ENCODE measurements at places on chromosomes 1 and 21.
A peak's percentile ranks its signal among the peaks of the same experiment; 100 is the strongest.

DNA sequence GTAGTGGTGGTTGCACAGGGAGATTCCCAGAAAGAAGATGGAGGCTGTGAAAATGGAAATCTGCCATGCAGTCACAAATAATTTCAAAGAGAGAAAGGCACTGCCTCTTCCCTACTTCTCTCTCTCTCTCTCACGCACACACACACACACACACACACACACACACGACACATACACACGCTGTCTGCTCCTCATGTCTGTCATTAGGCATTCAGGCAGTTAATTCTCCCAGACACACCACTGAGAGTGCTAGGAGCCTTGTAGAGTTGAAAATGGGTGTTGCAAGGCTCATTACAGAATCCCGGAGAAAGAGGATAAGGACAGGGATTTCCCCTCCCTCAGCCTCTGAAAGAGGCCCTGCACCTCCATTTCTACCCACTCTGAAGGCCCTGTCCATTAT is 47.8 kb upstream of the LRRN2 start:
- DNase-seq: no peak

GRCh38 chr1:204923626-204924012 is 53.0 kb downstream of the NFASC start:
- DNase-seq: no peak

- DNase-seq: no peak
Observed at GRCh38 chr1:203584035-203584434, 42.6 kb upstream of the ATP2B4 start.

DNA sequence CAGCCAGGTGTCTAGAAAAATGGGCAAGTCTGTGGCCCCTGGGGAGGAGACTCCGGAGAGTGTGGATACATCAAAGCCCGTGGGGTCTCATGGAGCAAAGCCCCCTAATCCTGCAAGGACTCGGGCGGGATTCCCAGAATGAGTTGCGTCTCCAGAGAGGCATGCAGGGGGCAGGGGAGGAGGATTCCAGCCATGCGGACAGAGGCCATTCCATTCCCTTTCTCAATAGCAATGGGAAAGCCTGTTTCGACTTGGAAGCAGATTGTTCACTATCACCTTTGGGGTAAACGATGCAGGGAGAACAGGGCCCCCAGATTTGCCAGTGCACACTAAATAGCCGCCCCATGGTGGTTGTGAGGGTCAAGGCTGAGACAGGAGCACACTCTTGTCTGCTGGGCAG is 15.4 kb upstream of the PRDM15 start:
- no peak for DNase-seq

DNA sequence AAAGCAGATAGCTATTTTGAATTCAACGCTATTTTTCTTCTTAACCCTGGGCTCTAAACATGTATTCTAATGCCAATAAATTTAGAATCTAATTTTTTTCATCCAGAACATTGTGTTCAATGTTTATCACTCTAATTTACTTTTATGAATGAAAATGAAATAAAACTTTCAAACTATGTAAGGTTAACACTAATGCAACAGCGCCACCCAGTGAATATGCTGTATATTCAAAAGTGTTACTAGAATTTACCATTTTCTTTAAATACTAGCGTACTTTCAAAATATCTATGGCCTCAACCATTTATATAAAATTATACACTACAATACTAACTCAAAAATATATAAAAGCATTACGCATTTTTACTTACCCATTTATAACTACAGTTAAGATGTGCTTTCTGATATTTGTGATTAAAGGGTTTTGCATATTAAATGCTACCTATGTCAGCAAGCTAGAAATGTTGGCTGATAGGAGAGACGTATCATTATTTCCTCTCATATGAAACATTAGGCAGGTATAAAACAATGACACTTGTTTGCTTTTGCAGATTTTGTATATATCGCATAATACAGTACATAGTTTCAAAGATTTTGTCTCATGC is 5.9 kb upstream of the NUF2 start:
- DNase-seq: peak; percentile 24

GRCh38 chr21:33123374-33124123 is 53.6 kb downstream of the OLIG1 start:
- DNase-seq: no peak

GRCh38 chr1:226001963-226002666 is 3.0 kb upstream of the SDE2 start:
- no peak for DNase-seq

GRCh38 chr1:26861889-26862378 is 1.0 kb upstream of the SFN start:
- no peak for DNase-seq

DNA sequence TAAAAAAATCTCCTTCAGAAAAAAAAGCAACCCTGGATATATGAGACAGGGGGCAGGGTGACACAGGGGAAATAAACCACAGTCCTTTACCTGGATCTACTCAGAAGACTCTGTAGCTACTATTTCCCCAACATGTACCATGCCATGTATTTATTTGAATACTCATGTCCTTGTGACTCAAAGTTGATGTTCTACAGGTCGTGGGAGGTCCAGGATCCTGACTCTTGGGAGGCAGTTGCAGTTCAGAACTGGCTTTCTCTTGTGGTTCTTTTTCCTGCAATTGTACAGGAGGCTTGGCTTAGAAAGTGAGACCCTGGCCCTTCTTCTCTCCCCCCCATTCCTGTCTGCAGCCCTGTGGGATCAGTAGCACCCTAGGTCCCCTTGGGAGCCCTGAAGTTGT is 5.8 kb upstream of the IL24 start:
- DNase-seq: no peak

- DNase-seq: no peak
Observed at GRCh38 chr1:211761400-211761799, 69.2 kb downstream of the LPGAT1 start.

GRCh38 chr1:37434292-37435225 is 39.8 kb upstream of the ZC3H12A start:
- DNase-seq: peak; percentile 69

GRCh38 chr1:90989990-90990389 is 31.8 kb downstream of the ZNF644 start:
- no peak for DNase-seq

DNA sequence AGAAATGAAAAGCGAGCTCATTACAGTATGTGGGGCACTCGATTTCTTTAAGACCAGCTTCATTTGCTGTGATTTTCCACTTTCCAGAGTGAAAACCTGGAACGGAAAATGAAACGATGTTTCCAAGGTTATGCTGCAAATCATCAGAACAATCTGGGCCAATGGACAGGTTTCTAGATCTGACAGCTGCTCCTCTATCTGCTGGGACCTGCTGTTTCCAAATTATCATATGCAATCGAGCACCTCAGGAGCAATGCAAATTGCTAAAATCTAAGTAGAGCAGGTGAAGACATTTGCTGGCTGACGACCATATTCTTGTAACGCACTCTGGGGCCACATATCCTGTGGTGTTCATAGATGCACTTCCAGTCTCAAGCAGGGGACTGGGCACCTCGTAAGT is 39.7 kb upstream of the TIAM1 start:
- DNase-seq: no peak

GRCh38 chr1:2232255-2232915 is 4.3 kb downstream of the SKI start:
- no peak for DNase-seq

GRCh38 chr1:18256282-18257235 is 149.0 kb downstream of the IGSF21 start:
- DNase-seq: no peak

GRCh38 chr1:25037174-25038074 is 107.3 kb upstream of the RUNX3 start:
- DNase-seq: no peak

DNA sequence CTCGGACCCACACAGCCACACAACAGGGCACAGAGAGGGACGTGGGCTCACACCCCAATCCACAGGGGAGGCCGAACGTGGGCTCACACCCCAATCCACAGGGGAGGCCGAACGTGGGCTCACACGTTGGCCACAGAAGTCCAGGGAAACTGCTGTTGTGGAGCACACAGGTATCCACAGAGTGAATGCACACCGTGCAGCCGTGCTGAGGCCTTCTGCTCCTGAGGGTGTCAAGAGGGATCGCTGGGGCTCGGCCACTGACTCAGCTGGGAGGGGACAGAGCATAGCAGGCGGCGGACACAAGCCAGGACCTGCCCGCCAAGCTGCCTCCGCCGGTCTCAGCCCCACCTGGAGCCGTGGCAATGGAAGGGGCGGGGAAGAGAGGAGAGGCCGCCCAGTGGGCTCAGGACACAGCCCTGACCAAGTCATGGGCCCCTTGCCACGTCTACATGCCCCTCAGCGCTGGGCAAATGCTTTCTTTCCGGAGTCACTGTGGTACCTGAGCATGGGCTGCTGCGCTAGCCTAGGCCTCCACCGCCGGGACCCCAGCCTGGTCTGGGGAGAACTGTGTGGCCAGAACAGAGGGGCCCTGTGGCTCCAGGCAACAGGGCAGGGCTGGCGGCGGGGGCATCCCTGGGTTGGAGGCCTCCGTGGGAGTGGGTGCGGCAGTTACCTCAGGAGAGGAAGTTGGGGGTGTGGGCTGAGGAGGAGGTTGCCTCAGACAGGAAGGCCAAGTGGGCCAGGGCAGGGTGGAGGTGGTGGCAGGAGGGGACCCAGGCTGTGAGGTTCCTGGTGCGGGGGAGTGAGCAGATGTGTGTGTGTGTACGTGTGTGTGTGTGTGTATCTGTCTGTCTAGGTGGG is 1.2 kb downstream of the SYTL1 start:
- peak; percentile 36 for DNase-seq

DNA sequence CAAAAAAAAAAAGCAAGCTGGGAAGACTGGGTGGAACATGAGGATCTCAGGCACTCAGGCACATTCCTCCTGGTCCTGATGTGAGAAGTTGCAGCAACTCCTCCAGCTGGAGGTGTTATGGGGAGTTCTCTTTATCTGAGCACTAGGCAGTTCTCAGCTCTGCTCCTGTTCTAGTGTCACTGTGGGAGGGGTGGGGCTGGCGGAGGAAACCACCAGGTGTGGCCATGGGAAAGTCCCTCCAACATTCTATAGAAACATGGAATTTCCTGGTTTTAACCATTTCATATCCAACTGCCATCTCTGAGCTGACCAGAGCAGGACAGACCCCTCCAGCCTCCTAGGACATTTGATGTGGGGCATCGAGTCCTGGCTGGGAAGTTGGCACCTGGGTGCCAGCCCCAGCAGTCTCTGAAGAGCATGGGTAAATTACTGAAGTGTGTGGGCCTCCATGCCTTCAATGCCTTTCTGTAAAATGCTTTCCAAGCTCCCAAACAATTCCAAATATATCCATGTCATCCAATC is 804 bp upstream of the IKBKE start:
- DNase-seq: no peak

- DNase-seq: no peak
Observed at GRCh38 chr1:207857447-207857846, 53.5 kb downstream of the CD34 start.

DNA sequence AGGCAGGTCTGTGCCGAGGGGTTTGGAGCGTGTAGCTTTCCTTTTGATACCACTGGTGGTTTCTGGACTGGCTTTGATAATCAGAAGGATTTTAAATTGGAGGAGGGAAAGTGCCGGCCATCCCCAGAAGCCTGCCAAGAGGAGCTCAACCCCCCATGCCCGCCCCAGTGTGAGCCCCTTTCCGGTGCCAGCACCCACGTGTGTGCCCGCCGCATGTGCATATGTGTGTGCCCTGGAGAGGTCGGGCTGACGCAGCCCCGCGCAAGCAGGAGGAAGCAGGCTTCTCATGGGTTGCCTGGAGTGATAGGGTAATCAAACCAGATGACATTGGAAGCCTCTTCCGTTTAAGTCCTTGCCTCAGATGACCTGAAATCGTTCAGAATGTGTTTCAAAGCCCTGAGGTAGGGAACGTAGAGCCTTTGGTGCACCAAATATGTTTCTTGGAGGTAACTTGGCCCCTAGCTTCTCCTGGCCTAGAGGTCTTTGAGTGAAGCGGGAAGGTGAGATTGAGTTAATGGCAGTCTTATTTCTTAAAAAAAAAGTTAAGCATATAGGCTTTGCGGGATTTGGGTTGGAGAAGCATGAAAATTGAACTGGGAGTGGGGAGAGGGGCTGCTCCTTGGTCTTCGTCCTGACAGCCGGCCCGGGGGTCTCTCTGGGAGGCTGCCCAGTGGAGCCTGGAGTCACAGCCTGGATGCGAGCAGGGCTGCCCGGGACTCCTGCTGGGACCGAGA is 34.1 kb upstream of the ARHGEF16 start:
- DNase-seq: no peak

- no peak for DNase-seq
Observed at GRCh38 chr1:52920791-52921291, 699 bp downstream of the ECHDC2 start.

DNA sequence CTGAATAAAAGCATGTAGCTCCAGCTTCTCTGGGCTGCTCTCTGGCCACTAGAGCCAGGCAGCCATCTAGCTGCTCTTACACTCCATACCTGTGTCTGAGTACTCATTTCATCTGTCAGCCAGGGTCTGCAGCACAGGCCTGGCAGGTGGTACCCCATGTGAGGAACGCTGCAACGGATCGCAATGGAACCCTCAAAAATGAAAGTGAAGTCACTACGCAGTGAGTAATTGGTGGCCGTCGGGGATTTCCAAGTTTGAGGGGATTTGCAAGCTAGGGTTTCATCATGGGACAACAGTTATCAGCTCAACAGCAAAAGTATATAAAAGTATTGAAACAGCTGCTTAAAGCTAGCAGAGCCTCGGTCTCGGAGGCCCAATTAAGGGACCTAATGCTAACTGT is 186.7 kb downstream of the HFM1 start:
- DNase-seq: no peak

DNA sequence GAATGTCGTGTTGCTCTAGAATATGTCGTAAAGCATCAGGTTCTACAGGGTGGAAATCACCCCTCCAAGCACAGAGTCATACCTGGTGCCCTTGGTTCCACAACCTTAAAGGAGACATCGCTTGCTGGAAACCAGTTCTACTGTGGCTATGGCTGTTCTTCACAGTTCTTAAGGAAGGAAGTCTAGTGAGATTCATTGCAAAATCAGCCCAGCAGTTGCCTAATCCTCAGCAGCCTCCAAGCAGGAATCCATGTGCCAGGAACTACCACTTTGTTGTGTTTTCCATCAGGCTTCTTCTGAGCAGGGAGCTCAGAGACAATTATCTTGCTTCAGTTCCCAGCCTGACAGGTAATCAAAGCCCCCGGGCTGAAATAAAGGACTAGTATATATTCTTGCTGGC is 45.0 kb upstream of the SLC35F3 start:
- DNase-seq: no peak

DNA sequence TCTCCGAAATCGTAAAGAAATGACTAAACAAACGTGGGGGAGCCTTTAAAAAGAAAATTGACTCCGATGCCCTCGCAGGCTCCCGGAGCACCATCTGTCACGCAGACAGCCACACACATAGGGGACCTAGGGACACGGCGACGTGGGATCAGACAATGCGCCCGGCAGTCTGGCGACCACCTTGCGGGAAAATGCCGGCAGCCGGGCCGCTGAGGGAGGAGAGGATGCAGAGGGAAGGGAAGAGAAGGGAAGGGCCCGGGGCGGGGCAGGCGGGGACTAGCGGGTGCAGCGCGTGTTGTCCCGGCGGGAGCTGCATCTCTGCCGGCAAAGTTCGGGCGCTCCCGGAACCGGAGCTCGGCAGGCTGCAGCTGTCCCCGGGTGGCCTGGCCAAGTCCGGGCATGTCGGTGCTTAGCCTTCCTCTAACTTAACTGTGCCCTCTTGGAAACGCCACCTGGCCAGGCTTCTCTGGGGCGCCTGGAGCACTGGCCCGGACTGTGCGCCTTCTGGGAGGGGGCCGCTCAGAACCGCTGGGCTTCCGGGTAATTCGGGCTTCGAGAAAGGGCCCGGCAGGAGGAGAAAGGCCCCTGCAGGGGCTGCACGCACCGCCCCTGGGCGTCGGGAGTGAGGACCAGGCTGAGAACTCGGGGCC is 1.8 kb downstream of the NHLH2 start:
- DNase-seq: no peak
